Activated CD8-positive, alpha-beta memory T cell treated with anti-CD3 and anti-CD28 coated beads, Interleukin-2, amount 50 U/mL, for 4 hours (primary cell): ENCODE measurements at places on chromosomes 3 and 15.

DNA sequence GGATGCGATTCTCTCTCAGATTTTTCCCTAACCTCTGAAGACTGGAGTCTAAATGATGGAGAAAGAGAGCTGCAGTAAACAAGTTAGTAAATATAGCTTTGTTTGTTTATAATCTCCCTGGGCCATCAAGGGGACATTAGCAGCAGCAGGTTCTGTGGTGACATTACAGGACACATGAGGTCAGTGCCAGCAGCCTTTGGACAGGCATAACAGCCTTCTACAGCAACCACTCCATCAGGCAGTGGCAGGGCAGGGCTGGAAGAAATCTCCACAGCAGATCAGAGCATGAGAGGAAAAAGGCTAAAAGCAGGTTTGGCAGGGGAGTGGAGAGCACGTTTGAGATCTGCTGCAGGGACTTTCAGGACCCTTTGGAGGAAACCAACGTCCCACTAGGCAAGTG, 127.6 kb upstream of the ACP3 start:
- no peak for DNase-seq

DNA sequence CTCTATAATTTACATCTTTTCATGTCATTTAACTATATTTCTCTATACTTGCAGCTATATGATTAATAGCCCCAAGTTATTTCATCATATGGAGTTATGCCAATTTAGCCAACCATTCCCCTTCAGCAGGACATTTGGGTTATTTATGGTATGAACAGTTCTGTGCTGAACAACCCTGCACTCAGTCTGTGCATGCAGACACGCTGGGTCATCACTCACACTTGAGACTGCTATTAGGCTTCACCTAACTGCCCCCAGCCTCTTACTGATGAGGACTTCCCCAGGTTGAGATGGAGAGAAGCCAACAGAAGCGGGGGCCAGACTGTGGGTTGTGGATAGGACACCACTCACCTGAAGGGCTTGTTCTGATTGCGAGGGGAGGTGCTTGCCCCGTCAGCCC, 7.3 kb downstream of the TADA3 start:
- no peak for DNase-seq

DNA sequence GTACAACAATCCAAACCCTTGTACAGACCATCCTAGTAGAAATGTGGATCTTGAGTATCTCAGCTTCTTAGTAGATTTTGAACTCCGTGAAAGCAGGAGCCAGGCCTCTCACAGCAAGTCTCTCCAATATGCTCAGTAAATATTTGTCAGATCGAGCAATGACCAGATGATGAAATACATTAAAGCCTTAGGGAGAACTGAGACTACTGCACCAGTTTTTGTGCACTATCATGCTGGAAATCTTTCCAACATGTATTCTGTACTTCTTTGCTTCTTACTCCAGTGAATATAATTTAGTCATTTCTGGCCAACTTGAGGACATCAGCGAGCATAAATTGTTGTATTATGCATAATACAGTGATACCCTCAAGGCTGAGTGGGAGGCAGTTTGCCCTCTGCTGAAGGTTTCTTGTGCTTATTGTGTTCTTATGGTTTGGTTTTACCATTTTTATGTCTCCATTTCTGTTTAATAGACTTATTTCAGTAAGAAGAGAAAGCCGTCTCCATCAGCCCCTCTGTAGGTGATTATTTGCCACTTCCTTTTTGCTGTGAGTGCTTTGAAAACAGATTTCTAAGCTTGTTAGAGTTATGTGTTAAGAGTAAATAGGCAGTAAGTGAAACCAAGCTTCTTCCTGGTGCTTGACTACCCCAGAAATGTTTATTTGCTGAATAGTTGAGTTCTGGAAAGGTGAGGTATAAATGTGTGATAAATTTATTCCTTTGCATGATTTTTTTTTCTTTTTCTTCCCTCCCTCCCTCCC, 147.1 kb downstream of the PGPEP1L start:
- no peak for DNase-seq

DNA sequence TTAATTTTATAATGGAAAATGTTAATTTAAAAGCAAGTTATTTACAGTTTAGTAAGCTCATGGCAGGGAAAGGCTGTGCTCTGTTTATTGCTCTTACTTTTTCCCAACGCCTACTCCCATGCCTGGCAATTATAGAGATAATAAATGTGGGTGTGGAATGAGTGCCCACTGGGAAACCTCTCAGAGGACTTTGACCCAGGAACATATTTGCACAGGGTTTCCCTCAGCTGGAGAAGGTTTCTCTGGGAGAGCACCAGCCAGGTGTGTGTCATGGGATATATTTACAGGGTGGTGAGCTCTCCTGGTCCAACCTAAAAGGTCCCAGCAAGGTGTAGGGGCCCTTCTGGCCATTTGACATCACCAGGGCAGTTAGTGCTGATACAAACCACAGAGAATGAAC, 27.9 kb downstream of the ZNF710 start:
- DNase-seq: no peak

GRCh38 chr15:77862651-77863104, 214.8 kb downstream of the TBC1D2B start:
- DNase-seq: no peak
